ENCODE measurements at places on chromosomes 12 and 14.

- DNase-seq: no peak
These were observed 51.6 kb upstream of the CRY1 start for GRCh38 chr12:107144990-107145389.

GRCh38 chr12:109105176-109105575 lies 7.8 kb downstream of the UNG start:
- no peak for DNase-seq

- no peak for DNase-seq
These were observed 11.3 kb downstream of the NOS1 start for GRCh38 chr12:117350140-117350539.

DNA sequence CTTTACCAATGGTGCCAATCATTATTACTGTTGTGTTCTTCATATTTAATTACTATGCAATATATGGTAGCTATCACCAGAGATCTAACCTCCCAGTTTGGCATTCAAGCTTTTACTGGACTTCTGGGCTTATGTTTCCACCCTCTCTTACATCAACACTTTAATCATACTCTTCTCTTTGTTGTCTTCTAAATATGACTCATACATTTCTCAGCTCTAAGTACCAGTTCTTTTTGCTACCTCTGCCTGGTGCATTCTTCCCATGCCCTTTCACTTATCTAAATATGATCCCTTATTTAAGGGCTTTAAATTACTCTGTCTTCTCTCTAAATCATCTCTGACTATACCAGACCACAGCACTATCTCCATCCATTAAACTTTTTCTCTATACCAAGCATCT lies 246.1 kb upstream of the CCDC196 start:
- no peak for DNase-seq

- peak; percentile 72 for DNase-seq
These were observed 227.3 kb downstream of the KTN1 start for GRCh38 chr14:55807053-55807880.

DNA sequence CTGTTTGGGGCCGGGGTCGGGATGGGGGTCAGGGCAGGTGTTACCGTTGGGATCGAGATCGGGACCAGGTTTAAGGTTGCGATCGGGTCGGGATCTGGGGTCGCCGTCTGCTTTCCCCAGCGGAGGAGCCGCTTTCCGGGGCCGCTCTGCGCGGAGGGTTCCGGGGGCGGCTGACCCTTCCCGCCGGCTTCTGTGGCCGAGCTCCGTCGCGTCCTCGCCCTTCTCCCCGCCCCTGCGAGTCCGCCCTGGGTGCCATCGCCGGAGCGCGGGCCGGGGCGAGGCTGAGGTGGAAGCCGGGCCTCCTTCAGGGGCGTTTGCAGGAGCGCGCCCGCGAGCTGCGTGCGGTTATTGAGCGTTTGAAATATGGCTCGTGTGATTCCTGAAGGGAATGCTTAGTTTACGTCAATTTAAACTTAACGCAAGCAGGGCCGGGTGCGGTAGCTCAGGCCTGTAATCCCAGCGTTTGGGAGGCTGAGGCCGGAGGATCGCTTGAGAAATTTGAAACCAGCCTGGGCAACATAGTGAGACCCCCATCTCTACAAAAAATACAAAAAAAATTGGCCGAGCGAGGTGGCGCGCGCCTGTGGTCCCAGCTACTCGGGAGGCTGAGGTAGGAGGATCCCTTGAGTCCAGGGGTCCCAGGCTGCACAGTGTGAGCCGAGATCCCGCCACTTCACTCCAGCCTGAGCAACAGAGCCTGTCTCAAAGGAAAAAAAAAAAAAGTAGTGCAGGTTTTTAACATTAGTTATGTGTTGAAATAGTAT lies 620 bp downstream of the PGAM5 start:
- DNase-seq: no peak

DNA sequence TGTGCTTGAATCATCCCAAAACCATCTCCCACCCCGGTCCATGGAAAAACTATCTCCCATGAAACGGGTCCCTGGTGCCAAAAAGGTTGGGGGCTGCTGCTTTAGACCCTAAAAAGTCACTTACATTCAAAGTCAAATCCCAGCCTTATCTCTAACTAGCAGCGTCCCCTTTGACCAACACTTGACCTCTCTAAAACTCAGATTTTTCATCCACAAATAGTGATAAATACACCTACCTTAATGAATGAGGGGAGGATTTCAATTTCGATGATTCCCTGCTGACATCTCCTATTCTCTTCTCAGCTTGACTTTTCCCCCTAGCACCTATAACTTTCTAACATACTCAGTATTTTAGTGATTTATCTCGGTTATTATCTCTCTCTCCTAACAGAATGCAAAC lies 137.3 kb downstream of the BTG1 start:
- DNase-seq: no peak
